Upper lobe of right lung (tissue), 1 donor: ENCODE measurements at places on chromosomes 12 and 14. TPM values are rescaled to one million over a fixed set of nuclear protein-coding genes. Genes with fewer than 3 reads are reported as not detected.

- H3K27ac ChIP-seq = no peak overlapping the region
- H3K36me3 ChIP-seq = no peaks in the 10 kb centered on the region
- no peak for DNase-seq
Observed at GRCh38 chr12:88361493-88361892, 218.8 kb downstream of the KITLG start.

DNA sequence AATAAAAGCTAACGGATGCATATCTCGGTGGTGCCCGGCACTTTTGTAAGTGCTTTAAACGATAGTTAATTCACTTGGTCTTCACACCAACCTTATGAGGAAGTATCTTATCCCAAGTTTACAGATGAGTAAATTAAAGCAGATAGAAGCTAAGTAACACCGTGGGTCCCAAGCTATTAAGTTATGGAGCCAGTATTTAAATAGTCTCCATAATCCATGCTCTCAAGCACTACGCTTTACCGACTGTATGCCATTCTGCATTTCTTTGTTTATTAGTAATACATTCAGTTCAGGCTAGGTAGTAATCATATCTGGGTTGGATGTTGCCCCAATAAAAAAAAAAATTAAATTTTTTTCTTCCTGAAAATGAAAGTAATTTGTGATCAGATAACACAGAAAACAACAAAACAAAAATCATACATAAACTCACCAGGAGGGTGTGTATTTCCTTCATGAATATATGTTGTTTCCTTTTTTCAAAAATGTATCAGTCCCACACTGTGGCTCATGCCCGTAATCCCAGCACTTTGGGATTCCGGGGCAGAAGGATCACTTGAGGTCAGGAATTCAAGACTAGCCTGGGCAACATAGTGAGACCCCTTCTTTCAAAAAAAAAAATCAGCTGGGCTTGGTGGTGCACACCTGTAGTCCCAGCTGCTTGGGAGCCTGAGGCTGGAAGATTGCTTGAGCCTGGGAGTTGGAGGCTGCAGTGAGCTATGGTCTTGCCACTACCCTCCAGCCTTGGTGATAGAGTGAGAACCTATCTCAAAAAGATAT, 1.4 kb upstream of the M6PR start:
- peak overlapping the region; percentile 95 for H3K4me3 ChIP-seq
- H3K36me3 ChIP-seq = peaks cover 6% of the 10 kb centered on the region
- DNase-seq = no peak
- peak overlapping the region; percentile 99 for H3K27ac ChIP-seq

Gene SPSB2
- 30.2 TPM for total RNA-seq

DNA sequence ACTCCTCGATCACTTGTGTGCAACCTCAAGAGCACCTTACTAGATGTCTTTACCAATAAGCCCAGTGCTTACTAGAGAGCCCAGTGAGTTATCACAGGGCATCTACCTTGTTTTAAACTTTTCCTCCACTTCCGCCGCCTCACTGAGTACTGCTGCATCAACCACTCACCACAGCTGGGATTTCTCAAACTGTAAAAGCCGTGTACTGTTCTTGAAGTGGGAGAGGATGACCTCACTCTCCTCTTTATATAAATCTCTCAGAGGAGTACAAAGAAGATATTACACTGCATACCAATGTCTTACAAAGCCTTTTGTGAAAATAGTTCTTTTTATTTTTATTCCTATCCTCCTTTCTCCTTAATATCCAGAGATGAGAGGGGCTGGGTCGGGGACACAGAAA, 94.1 kb downstream of the PLCZ1 start:
- H3K27ac ChIP-seq = no peak overlapping the region
- no peaks in the 10 kb centered on the region for H3K4me1 ChIP-seq
- no peaks in the 10 kb centered on the region for H3K27me3 ChIP-seq
- H3K4me3 ChIP-seq = no peak overlapping the region
- DNase-seq = no peak

GRCh38 chr14:53325176-53325806, 172.2 kb upstream of the DDHD1 start:
- no peak overlapping the region for H3K27ac ChIP-seq
- no peaks in the 10 kb centered on the region for H3K4me1 ChIP-seq
- H3K4me3 ChIP-seq = no peak overlapping the region
- H3K27me3 ChIP-seq = no peaks in the 10 kb centered on the region
- DNase-seq = no peak
- no peaks in the 10 kb centered on the region for H3K36me3 ChIP-seq

Gene TAS2R30
- 2.9 TPM for total RNA-seq

Gene AGAP2
- total RNA-seq = 5.4 TPM

DNA sequence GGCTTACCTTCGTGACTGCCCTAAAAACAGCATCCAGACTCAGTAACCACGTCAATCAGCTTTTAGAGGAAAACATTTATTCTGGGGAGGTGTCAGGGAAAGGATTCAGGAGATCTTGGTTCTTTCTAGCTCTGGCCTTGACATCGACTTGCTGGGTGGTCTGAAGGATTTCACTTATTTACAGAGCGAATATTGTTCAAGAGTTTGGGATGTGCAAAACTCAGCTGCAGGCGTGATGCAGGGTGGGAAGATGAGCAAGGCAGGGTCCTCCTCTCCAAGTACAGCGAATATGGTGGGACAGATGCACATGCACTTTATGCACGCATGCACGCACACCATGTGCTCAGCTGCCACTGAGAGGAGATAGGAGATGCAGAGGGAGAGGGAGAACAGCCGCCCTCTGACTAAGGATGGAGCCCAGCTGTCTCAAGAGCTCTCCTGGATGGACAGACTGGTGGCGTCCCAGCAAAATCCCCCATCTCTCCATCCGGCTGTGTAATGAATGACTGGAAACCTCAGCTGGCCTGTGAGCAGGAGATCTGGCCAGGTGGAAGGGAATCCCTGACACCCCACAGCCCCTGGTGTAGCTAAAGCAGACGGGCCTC, 24.4 kb upstream of the BDKRB1 start:
- no peak overlapping the region for H3K27ac ChIP-seq
- peaks cover 4% of the 10 kb centered on the region for H3K4me1 ChIP-seq
- H3K27me3 ChIP-seq = no peaks in the 10 kb centered on the region
- H3K36me3 ChIP-seq = no peaks in the 10 kb centered on the region

Gene GPR68
- total RNA-seq = 6.3 TPM

DNA sequence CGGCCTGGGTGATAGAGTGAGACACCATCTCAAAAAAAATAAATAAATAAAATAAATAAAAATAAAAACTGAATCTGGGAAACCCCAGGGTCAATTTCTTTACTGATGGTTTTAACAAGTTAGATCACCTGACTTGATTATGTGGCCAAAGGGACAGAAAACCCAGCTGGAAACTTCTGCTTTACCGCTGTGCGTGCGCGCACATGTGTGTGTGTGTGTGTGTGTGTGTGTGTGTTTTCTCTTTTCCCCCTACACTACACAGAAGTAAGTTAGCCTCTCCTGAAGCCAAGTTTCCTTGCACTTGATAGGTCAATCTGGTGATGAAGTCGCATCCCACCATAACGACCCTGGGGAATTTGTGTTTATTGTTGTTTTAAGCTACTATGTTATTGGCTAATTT, 105.3 kb upstream of the AMN1 start:
- H3K27ac ChIP-seq = no peak overlapping the region
- no peak overlapping the region for H3K4me3 ChIP-seq
- no peak for DNase-seq
- H3K27me3 ChIP-seq = no peaks in the 10 kb centered on the region

GRCh38 chr14:63301891-63302534, 16.7 kb downstream of the GPHB5 start:
- H3K36me3 ChIP-seq = no peaks in the 10 kb centered on the region
- H3K4me1 ChIP-seq = no peaks in the 10 kb centered on the region
- H3K27me3 ChIP-seq = no peaks in the 10 kb centered on the region
- DNase-seq = no peak
- H3K4me3 ChIP-seq = no peak overlapping the region
- H3K27ac ChIP-seq = no peak overlapping the region
